ENCODE measurements at places on chromosomes 2 and 18. TPM values are rescaled to one million over a fixed set of nuclear protein-coding genes. Genes with fewer than 3 reads are reported as not detected.

Gene ZSWIM2
- not detected for total RNA-seq

Gene TSGA10
- total RNA-seq = 2.1 TPM

Gene FBLN7
- 8.9 TPM for total RNA-seq

Gene KLHL41
- total RNA-seq = 1.00 TPM

Gene GPAT2
- 2.3 TPM for total RNA-seq

Gene SLC9A4
- not detected for total RNA-seq

Gene UGT1A3
- not detected for total RNA-seq

Gene TRIM54
- total RNA-seq = not detected

Gene LBX2
- total RNA-seq = 3.2 TPM

Gene UPP2
- not detected for total RNA-seq

Gene TAF1B
- 10.0 TPM for total RNA-seq
